ENCODE measurements at places on chromosomes 12 and 14.

DNA sequence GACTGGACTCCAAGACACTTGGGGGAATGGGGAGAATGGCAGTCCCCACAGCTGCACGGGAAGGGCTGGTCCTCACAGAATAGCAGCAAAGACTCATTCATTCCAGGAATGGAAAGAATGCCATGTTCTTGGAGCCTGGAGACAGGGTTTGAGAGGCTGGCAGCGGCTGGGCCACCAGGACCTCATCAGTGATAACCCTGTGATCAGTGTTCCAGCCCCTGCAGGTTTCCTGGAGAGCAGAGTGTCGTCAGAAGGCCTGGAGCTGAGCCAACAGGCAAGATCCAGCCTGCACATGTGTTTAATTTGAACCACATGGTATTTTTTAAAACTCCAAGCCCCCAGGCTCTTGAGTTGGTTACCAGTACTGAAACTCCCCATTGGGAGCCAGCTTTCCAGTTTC lies 11.3 kb downstream of the BDKRB1 start:
- no peak for DNase-seq

DNA sequence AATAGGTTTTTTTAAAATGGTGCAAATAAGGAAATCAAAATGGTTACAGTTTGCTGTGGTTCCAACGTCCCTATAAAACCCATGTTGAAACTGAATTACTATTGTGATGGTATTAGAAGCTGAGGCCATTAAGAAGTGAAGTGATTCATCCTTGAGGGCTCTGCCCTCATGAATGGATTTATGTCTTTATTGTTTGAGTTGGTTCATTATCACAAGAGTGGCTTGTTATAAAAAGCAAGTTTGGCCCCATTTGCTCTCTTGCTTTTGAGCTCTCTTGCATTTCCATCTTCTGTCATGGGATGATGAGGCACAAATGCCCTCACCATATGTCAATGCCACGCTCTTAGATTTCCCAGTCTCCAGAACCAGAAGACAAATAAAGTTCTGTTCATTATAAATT lies 62.3 kb downstream of the PRKD1 start:
- DNase-seq, result no peak

GRCh38 chr12:131683266-131684014 lies 27.4 kb upstream of the SFSWAP start:
- DNase-seq, result no peak

DNA sequence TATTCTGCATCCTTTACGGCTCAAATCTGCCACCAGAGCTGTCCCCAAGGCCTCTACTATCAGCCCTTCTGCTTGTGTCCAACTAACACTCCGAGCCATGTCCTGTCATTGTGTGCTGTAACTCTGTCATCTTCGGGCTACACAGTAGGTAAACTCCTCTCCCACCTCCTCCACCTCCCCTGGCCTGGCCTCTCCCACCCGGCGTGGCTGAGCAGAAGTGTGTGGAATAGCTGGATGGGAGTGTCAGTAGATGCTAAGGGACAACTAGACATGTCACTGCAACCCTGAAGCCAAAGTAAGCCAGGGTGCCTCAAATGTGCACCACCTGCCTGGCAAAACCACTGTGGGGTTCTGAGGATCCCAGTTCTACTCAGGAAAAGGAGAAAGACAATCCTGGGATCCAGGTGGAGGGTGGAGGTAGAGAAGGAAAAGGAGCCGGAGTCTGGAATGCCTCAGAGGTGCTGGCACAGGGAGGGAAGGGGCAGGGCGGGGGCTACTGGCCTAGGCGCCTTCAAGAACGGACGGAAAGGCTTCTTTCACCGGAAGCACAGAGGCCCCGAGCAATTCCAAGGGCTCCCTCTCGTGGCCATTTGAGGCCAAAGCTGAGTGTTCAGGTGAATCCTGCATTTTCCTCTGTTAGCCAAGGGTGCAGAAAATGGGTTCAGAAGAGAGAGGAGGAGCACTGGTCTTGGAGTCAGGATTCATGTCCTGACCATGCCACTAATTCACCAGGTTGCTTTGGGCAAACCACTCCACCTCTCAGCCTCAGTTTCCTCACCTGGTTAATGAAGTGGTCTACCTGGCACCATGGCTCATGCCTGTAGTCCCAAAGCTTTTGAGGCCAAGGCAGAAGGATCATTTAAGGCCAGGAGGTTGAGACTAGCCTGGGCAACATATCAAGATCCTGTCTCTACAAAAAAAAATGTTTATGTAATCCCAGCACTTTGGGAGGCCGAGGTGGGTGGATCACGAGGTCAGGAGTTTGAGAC lies 20.5 kb upstream of the FAM181A start:
- DNase-seq, result no peak

GRCh38 chr12:5177731-5178130 lies 134.1 kb downstream of the KCNA5 start:
- DNase-seq, result no peak

All from kidney epithelial cell (primary cell).